AG10803 (cell line): ENCODE measurements at places on chromosomes 12 and 14.

DNA sequence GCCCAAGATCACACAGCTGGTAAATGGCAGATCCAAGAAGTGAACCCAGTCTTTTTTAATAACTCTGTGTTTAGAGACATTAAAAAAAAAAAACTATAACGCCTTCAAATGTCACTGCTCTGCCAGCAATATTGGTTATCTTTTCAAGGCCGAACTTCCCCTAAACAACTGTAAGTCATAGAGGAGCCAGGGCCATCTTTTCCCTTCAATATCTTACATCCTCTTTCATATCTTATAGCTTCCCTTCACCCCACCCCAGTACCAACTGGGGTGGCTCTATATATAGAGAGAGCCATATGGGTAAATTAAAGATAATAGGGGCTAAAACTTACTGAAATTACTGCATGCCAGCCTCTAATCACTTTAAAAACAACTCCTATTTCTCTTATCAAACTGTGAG is 100.2 kb downstream of the STAB2 start:
- DNase-seq, result no peak

DNA sequence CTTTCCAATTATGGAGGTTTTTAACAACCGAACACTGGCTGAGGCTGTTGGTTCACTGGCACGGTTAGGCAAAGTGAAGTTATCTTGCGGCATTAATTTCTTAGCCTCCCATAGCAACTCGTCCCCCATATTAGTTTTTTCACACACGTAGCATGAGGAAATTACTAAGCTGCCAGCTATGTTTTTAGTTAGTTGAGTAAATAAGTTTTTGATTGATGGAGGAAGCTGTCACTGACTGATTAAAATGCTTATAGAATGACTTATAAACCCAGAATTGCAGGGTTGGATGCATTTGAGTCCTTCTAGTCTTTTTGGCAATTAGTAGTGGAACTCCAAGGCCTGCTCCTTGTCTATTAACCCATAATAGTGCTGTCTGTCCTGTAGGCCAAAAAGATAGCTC is 97.1 kb downstream of the ALG10 start:
- DNase-seq, result no peak

DNA sequence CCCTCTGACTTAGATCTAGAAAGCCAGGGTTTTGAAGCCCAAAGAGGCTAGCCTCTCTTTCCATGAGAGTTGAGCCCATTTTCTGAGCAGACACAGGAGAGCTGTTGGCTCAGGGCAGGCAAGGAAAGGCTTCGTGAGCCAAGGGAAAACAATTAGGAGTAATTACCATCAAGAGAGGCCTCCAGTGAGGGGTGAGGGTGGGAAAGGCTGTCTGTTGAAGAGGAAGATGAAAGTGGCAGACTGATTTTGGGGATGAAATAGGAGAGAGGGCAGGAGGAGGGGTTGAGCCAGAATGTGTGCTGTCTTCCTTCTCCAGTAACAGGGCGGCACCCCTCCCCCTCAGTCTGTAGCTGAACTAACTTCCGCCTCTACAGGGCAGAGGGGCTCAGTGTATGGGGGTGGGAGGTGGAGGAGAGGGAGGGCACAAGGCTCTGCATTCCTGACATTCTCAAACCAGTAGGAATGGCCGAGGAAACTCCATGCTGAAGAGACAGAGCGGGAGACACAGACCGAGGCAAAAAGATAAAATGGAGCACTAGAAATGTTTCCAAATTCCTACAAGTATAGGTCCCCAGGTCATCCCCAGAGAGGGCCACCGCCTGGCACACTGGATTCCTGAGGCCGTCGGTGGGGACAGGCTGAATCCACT is 33.1 kb upstream of the COL2A1 start:
- DNase-seq, result peak; percentile 36

- DNase-seq, result no peak
Measured at GRCh38 chr12:131894981-131895639, 688 bp downstream of the ULK1 start.

DNA sequence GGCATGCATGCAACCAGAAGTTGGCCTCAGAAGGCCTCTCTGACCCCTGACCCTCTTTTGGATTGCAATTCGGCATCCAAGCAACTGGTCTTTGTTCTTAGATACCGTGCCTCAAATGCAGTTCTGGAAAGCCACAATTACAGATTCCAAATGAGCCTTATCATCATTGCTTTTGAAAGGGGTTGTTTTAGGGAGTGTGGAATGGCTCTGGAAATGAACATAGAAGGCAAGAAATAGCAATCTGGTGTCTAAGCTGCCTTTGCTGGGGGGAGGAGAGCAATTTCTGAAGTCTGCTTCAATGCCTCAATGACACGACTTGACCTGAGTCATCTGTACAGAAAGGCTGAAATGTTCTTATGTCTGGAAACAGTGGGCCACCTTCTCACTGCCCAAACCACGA is 250.1 kb downstream of the NUAK1 start:
- DNase-seq, result peak; percentile 59

GRCh38 chr12:3038926-3039510 is 38.2 kb upstream of the TSPAN9 start:
- DNase-seq, result no peak

DNA sequence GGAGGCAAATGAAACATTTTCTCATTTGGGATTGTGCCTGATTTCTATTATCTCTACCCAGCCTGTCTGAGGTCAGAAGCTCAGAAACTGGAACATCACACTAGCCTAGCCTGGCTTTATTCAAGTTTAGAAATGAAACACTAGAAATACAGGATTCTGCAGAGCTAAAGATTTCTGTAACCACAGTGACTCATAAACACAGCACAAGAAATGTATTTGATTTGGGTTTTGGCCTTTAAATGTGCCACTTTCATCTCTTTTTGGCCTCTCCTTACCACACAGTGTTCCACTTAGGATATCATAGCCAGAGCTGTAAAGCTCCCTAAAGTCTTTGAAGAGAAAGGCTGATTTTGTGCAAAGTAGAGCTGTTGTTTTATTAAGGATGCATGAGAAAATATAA is 307.5 kb downstream of the EMP1 start:
- DNase-seq, result peak; percentile 5

DNA sequence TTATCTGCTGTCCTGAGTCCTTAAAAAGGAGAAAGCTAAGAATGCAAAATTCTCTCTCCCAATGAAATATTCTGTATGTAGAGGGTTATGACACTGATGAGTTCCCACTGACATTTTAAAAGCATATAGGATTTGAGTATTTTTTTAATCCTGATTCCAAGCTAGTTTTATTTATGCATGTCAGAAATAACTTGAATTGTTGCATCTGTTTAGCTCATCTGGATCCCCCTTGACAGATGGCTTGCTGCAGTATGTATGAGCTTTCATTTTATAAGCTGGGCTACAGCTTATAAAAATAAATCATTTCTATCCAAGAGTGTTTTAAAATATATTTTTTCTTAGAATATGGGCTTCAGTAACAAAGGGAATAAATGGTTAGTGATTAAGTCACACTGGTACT is 495.3 kb downstream of the NELL2 start:
- no peak for DNase-seq

GRCh38 chr12:69243099-69244084 is 4.0 kb downstream of the CPSF6 start:
- DNase-seq, result no peak

DNA sequence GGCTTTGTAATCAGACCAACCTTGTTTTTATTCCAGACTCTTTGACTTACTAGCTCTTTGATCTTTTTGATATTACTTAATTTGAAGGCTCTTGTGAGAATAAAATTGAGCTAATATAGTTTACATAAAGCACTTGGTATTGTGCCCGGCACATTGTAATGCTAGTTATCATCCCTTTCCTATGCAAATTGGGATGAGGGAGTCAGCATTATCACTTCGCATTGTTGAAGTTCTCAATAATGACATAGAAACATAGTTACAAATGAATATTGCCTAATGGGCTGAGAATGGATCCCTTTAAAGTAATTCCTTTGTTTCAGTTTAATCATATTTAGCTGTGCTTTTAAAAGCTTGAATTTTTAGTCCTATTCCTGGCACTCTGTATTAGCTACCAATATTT is 36.6 kb downstream of the SUPT16H start:
- DNase-seq, result no peak

DNA sequence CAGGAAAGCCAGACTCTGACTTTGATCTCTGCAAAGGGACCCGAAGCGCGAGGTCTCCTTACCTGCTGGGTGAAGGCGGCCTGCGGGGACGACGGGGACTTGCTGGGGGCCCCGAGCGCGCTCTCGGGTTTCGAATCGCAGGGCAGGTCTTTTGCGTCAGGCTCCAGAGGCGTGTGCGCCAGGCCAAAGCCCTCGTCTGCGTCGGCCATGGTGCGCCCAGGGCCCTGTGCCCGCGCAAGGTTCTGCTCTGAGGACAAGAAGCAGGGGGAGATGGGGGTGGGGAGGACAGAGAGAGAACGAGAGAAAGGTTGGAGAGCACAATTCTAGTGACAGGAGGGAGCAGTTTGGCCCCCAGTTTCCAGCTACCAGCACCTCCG is 2.3 kb downstream of the TBX5 start:
- DNase-seq, result no peak

DNA sequence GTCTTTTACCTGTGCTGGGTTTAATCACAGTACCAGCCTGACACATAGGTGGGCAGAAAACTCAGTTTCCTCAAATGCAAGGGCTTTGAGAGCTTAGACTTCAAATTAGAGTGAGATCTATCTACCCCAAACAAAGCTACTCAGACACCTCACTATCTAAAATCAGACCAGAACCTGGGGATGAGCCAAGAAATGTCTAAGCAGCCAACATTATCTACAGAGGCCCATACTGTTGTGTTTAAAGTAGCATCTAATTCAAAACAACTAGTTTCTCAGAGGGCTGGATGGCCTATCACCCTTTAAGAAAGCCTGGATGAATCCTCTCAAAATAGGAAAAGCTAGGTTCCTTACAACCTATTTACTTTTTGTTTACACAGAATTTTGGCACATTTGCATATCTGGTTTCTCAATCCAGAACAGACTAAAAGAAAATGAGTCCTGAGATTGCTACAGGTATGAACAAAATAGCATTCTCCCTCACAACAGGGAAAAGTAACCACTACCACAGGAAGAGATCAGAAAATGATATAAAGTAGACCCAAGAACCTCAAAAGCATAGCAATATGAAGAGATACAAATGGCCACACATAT is 142.4 kb downstream of the ZFP36L1 start:
- DNase-seq, result peak; percentile 43

DNA sequence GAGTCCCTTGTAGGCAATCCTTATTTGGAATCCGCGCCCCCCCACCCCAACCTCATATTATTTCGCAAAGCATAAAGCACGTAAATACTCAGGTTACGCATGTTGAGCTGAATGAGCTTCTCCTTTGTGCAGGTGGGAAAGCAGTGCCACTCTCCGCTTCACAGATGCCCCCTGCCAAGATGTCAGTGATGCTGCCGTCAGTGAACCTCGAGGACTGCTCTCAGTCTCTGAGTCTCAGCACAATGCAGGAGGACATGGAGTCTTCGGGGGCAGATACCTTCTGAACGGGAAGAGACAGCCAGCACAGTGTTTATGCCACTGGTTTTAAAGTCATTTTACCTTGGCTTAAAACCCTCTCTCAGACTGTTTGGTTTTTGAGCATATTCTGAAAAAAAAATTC is 90.1 kb upstream of the DACT1 start:
- no peak for DNase-seq

GRCh38 chr14:105026802-105027563 is 6.1 kb upstream of the CDCA4 start:
- DNase-seq, result peak; percentile 44

- DNase-seq, result no peak
Measured at GRCh38 chr12:125262851-125263250, 197.6 kb downstream of the AACS start.

DNA sequence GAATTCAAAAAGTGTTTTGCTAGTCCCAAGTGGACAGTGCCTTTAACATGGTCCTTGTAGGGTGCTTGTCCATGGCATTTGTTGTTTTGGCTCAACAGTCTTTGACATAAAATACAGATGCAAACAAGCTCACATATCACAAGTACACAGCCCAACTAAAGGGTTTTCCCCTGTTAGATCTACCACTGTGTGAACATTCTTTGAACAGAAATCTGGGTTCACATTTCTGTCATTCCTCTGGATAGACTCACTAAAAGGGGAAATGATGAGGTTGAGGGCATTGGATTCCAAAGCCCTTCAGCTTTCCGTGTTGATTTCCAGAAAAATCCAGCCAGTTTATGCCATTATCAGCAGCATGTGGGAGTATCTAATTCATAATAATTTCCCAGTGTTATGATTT is 54.1 kb downstream of the EP400 start:
- peak; percentile 83 for DNase-seq

DNA sequence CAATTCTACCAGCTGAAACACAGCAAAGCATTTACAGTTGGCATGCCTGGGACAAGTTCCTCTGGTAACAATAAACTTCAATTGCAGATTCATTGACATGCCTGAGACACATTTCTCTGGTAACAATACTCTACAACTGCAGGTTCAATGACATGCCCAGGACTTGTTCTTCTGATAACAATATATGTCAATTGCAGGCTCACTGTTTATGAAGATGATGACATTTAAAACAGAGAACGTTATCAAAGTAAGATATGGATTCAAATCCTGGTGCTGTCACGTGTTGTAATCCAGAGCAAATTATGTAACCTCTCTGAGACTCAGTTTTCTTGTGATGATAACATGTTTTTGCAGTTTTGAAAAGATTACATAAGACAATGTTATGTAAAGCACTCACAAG is 20.5 kb downstream of the KITLG start:
- DNase-seq, result peak; percentile 33

- DNase-seq, result no peak
Measured at GRCh38 chr12:49806321-49806813, 21.8 kb downstream of the NCKAP5L start.

DNA sequence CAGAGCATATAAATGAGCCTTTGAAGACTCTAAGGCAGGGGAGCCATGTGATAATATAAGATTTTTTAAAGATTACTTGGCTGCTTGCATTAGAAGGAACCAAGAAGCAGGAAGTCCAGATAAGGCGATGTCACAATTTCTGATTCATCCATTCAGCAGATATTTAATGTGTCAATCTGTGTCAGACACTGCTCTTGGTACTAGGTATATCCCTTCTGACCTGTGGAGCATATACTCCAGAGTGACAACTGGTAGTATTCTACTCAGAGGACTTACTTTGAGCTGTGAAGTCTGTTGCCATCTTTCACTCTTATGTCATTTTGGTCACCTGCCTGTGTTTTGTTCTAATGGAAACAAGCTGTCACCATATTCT is 10.7 kb downstream of the EID3 start:
- DNase-seq, result no peak

DNA sequence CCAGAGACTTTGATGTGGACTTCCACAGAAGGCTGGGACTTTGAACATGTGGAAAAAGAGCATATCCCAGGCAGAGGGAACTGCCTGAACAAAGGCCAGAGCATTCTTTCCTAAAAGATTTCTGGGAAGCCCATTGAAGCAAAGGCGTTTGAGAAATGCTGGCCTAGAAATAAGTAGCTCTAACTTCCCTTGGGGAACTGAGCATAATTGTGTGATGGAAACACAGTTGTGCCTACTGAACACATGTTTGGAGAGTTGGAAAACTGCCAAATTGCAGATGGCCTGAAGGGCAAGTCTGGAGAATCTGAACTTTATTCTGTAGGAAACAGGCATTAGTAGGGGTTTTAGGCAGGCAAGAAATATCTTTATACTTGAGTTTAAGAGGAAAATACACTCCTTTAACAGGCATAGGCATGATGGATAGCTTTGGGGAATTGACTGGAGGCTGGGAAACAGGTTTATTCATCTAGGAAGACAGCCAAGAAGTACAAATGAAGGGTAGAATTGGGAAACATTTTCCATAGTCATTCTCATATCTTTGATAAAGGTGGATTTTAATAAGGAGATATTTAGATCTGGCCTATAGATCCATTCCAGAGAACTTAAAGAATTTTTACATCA is 134.1 kb downstream of the TPH2 start:
- no peak for DNase-seq
